Activated CD4-positive, alpha-beta T cell treated with anti-CD3 and anti-CD28 coated beads for 36 hours (primary cell): ENCODE measurements at places on chromosomes 2 and 18.

GRCh38 chr2:25125976-25126375 is 42.4 kb downstream of the POMC start:
- no peak for DNase-seq

GRCh38 chr18:33010149-33010548 is 237.3 kb upstream of the KLHL14 start:
- no peak for DNase-seq

DNA sequence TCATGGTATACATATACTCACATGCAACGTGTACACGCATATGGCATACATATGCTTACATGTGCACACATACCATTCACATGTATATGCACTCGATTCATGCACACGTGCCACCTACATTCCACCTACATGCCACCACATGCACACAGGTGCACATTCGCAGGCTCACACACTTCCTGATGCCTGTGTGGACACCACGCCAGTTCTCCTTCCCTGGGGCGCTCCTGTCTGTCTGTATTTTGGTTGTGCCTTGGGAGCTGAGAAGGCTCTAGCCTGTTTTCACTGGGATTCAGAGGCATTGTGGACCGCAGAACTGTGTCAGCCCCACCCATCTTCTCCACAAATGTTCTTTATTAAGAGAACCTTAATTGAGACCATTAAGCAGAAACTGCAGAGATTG is 96.6 kb upstream of the CTDP1 start:
- DNase-seq, result no peak

- no peak for DNase-seq
These were observed 20.9 kb upstream of the KIDINS220 start for GRCh38 chr2:8858264-8858663.

GRCh38 chr2:110783196-110783873 is 51.0 kb downstream of the ACOXL start:
- no peak for DNase-seq

DNA sequence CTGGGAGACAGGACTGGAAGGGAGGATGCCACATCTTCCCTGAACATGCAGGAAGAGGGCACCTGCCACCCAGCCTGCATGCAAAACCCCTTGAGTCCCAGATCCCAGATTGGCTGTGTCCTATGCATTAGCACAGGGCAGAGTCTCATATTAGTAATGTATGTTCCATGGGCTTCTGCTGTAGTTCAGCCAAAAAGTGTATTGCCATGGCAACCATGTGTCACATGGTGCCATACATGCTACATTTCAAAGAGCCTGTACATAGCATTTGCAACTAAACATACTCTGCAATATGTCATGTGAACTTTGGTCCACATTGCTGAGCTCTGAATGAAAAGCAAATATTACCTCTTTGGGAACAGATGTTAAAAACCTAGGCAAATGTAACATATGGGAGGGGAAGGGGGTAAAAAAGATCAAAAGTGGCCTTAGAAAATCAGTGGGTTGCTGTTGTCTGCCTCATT is 78.4 kb downstream of the DPP4 start:
- DNase-seq, result peak; percentile 38

DNA sequence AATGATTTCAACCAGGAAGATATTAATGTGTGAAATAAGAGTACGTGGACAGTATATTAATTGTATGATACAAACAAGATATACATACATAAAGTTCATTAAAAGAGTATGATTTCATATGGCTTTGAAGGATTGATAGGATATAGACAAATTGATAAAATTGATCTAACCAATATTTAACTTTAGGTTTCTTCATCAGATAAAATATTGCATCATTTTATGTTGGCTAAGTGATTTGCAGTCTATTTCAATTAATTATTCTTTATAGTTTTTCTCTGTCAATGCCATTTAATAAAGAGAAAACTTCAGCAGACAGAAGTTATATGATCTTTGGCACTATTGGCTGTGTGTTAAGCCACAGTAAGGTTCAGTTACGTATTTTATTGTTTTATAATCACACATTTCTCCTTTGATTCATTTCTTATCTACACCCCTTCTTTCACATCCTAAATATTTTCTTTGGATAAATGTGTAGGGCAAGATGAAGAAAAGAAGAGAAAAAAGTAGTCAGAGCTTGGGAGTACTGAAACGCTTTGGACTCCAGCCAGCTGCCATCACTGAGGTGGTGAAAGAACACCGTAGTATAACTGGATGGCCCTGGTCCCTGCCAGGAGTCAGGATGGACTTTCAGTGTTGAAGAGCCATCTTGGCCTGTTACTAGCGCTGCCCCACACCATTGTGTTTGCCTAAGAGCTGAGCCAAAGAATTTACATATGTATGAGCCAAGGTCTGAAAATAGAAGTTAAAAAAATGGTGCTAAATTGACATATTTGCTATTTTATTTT is 9.8 kb upstream of the CPS1 start:
- no peak for DNase-seq

DNA sequence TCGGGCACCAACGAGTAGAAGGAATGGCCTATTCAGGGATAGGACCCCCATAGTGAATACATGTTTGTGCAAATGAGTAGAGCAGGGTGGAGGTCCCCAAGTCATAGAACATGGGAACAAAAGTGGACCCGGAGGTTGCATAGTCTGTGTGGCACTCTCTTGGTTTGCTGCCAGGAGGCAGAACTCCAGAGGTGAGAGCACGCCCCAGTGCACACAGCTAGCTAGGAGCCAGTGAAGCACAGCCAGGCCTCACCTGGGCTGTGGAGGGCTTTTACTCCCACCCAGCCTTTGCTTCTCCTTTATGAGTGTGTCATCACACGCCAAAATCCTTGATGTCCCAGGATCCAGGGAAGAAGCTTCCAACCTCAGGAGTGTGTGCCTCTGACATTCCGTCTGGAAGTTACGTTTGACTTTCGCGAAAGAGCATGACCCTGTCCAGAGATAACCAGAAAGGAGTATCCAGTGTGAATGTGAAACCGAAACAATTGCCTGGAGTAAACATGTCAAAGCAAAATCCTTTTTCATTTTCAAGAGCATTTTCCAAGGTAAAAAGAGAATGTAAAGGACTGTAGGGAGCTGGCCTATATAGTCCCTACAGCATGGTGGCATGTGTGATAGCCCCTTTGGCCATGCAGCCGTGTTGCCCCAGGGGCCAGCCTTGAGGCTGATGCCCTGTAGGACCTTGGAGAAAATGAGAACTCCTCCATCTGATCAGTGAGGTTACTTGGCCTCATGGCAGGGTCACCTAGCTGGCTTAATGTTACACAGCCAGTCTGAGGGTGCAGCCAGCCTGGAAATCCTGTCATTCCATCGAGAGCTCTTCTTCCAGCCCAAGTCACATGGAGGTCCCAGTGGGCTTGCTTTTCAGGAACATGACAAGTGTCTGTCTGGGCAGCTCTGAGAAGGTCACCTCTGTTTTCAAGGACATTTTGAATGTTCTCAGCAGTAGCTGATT is 8.8 kb downstream of the TRIB2 start:
- no peak for DNase-seq

DNA sequence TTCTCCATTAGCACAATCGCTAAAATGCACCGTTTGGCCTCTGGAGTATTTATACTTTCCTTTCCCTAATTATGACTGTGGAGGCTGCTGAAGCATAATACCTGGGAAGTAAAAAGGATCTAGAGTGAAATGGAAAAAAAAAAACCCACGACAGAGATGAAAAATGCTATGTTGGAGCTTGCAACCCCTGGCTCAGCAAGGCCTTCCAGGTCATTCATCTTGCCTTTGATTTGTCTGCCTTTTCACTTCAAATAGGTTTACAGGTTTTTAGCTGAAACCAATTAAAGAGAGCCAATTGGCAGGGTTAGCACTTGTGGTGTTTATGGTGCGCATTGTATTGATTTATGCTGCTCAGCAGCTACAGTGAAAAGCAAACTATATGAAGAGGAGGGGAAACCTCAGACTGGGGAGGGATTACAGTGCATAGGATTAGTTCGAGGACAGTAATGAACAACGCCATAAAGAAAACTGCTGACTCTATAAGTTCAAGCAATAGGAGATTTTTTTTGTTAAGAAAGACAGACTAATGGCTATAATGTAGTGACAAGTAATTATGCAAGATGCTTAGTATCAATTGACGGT is 347.9 kb downstream of the MEIS1 start:
- no peak for DNase-seq

DNA sequence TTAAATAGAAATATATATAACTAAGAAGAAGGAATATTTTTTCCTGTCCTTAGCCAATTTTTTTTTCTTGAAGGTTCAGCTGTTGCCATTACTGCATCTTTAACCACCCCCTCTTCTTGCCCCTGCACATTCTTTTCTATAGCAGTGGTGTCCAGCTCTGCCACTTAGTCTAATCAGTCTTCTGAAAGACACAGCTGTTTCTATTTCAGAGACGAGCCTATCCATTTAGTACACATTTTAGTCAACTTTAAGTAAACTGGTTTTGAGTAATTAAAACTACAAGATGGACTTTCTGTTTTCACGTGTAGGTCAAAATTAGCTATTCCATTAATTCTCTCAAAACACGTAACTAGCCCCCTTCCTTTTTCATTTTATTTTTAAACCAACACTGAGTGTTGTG is 21.0 kb downstream of the SPOPL start:
- DNase-seq, result no peak

- DNase-seq, result no peak
These were observed 41.5 kb downstream of the PMAIP1 start for GRCh38 chr18:59941331-59941730.

GRCh38 chr2:199470361-199470671 is 12.6 kb upstream of the SATB2 start:
- DNase-seq, result no peak

- DNase-seq, result no peak
These were observed 61.4 kb downstream of the DPP4 start for GRCh38 chr2:162012565-162013058.

DNA sequence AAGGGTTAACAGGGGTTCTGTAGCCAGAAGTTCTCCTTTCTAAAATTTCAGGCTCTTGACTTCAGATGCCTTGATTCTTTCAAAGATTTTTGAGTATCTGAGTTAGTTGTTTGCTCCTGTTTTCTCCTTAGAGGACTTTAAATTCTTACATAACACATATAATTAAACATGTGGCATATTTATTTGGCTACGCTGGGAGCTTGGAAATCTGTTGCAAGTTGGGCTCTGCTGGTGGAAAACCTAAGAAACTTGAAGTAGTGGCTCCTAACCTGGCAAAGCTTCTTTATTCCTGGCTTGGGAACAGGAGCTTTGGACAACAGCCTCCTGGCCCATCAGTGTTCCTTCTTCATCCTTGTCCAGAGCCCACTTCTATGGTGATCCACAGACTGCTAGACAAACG is 72.6 kb downstream of the VIT start:
- DNase-seq, result no peak

DNA sequence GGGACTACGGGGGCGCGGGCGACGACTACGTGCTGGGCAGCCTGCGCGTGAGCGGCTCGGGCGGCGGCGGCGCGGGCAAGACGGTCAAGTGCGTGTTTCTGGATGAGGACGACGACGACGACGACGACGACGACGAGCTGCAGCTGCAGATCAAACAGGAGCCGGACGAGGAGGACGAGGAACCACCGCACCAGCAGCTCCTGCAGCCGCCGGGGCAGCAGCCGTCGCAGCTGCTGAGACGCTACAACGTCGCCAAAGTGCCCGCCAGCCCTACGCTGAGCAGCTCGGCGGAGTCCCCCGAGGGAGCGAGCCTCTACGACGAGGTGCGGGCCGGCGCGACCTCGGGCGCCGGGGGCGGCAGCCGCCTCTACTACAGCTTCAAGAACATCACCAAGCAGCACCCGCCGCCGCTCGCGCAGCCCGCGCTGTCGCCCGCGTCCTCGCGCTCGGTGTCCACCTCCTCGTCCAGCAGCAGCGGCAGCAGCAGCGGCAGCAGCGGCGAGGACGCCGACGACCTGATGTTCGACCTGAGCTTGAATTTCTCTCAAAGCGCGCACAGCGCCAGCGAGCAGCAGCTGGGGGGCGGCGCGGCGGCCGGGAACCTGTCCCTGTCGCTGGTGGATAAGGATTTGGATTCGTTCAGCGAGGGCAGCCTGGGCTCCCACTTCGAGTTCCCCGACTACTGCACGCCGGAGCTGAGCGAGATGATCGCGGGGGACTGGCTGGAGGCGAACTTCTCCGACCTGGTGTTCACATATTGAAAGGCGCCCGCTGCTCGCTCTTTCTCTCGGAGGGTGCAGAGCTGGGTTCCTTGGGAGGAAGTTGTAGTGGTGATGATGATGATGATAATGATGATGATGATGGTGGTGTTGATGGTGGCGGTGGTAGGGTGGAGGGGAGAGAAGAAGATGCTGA is 1.4 kb downstream of the SOX11 start:
- peak; percentile 20 for DNase-seq

- no peak for DNase-seq
These were observed 665.8 kb upstream of the ZEB2 start for GRCh38 chr2:145185696-145186095.

DNA sequence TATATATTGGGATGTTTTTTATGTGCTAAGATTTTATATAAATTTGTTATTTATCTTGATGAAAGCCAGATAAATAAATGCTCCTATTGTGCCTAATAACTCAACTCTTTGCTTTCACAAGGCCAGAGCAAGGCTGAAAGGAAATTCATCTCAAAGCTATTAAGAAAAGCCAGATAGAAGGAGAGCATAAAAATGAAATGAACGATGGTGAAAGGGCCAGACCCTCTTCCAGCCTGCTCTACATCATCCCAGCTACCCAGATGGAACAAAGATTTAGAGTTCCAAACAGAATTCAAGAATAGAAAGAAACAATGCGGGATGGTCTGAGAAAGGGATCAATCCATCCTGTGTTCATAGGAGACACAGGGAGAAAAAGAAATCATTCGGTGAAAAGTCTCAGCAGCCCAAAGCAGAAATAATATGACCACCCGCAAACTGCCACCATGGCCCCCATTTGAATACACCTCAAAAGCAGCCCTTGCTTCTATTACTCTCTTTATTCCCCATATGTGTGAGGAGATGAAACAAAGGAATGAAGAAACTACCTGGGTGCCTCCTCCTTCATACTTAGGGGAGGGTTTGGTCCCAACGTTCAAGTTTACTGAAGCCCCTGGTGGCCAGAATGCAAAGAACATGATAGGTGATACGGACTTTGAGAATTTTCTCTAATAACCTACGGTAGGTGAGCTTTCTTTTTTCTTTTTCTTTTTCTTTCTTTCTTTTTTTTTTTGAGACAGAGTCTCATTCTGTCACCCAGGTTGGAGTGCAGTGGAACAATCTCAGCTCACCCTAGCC is 110.1 kb upstream of the FBXO11 start:
- peak; percentile 5 for DNase-seq

GRCh38 chr2:170313992-170314348 is 136.0 kb downstream of the MYO3B start:
- no peak for DNase-seq

- no peak for DNase-seq
These were observed 57.2 kb downstream of the SF3B1 start for GRCh38 chr2:197377670-197378069.

DNA sequence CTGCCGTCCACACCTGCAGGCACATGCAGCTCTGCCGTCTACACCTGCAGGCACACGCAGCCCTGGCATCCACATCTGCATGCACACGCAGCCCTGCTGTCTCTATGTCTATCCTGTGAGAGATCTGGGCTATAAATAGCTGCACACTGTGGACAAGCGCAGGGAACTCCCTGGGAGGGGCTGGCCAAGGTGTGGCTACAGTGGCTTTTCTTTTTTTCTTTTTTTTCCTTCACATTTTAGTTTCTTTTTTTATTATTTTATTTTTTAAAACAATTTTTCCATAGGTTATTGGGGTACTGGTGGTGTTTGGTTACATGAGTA is 42.0 kb downstream of the TMEM182 start:
- no peak for DNase-seq

- DNase-seq, result no peak
These were observed 33.9 kb upstream of the IKZF2 start for GRCh38 chr2:213185147-213185822.
